Epithelial cell of prostate (primary cell): ENCODE measurements at places on chromosomes 2 and 18.

- no peak for DNase-seq
Observed at GRCh38 chr2:219210196-219210885, 3.8 kb downstream of the ZFAND2B start.

DNA sequence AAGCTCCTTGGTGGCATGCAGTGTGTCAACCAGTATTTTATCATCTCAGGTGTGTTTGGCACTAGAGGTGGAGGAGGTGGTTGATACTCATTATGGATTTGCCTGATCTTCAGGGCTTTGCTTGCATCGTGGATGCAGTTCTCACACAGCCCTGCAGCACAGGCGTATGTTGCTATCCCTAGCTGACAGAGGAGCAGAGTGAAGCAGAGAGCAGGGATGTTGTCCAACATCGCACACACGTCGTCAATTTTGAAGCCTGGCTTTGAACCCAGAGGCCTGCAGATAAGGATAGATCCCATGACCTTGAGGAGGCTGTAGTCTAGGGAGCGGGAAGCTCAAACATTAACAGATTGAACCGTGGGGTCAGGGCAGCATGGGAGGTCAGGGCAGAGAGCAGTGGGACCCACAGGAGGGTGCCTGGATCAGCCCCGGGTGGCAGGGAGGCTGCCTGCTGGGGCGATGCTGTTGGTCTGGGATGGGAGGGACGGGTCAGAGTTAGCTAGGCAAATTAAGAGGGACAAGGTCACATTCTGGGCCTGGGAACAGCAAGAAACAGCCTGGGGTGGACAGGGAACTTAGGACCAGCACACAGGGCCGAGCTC lies 4.2 kb downstream of the RNF144A start:
- no peak for DNase-seq

DNA sequence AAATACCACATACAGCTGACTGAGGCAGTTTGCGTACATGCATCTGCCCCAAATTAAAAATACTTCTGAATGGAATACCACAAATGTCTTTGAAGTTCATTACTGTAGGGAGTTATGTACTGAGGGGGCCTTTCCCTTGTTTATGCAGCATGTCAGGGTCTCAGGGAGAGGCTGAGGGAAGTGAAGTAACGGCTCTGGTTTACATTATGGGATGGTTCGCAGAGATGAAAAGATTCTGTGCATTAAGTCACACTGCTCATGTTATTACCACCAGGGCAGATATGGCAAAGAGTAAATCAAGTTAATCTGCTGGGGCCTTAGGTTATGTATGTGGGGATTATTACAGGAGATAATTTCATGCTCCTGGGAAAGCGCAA lies 385.9 kb upstream of the RND3 start:
- DNase-seq = no peak

DNA sequence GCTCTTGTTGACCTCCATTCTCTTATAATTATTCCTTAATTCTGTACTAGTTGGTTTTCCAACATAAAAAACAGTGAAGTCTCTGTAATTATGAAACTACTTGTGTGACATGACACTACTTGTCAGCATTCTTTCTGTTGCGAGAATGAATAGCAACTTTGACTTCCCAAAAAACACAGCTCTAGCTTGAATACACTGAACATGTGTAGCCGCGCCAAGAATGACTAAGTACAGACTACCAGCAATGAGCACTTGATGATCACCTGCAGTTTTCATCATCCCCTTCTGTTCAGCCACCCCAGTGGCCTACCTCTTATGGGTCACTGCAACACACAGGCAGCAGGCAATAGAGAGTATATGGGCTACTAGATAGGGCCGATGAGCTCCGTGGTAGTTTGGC lies 229.3 kb downstream of the TGIF1 start:
- DNase-seq = peak; percentile 79

GRCh38 chr2:64593035-64593655 lies 60.6 kb downstream of the SERTAD2 start:
- DNase-seq = no peak

DNA sequence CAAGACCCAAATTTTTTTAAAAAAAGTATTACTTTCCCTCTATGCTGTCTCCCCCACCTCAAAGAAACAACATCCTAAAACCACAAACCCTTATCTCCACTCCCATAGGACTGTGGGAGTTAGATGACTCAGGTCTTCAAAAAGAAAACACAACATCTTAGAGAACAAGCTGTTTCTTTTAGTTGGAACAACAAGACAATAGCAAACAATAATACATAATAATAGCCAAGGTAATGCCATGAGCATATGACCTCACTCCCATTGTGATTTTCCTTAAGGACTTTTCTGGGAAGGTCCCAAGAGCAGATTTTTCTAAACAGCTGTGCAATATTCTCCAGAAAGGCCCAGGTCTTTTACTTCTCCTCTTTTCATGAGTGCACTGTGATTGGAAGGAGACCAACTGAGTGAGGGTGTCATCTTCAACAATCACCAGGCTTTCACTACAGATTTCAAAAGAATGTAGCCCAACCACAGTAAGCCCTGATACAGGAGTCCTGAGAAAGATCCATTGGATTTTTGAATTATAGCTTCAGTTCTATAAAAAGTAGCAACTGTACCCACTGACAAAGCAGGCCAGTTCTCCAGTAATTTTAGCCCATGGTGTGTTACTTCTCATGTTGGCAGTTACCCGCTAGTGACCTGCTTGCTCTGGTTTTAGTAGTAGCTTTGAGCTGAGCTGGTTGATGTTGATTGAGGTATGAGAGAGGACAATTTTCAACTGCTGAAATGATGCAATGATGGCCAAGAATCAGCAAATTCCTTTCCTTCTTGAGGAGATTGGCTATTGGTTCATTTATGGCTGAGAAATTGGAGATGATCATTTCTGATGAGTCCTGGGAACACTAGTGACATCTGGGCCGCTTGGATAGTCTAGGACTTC lies 144.5 kb upstream of the TCF4 start:
- DNase-seq = no peak

- DNase-seq = no peak
Observed at GRCh38 chr18:41326311-41326710, 628.7 kb upstream of the PIK3C3 start.

- DNase-seq = no peak
Observed at GRCh38 chr2:76193089-76193488, 482.4 kb upstream of the GCFC2 start.

DNA sequence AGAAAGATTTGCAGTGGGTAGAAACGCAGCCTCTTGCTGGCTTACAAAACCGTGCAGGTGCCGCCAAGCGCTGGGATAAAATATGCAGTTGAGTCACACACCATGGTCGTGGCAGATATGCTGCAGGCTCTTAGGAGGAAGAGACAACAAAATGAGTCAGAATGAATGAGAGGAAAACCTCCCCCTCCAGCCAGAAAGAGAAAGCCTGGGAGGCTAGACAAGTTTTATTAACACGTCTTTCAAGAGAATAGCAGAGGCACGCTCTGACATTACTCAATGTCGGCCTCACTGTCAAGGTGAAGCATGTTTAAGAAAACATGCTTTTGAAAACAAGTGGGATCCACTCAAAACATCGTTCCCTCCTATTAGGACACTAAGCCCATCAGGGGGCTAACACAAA lies 37.1 kb upstream of the ZCCHC2 start:
- peak; percentile 95 for DNase-seq

DNA sequence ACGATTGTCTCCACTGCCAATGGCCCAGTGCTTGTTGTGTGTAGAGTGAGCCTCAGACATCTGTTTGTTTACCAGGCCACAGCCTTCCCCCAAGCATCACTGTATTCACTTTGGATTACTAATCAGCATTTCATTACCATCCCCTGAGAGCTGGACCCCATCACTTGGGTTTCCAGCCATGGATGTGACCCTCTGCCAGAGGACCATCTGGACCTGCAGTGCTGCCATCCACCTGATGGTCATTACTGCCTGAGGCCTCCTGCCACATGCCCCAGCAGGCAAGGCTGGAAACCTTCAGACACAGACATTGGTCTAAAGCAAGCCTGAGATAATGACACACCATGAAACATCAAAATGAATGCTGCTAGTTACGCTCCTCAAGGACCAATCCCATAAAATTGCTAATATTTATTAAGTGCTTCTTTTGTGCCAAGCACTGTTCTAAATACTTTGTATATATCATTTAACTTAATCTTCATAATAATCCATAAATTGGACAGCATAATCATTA lies 2096.3 kb upstream of the CELF4 start:
- no peak for DNase-seq

GRCh38 chr2:69345434-69345833 lies 41.6 kb downstream of the GFPT1 start:
- DNase-seq = no peak

GRCh38 chr2:144443837-144444817 lies 75.8 kb downstream of the ZEB2 start:
- no peak for DNase-seq

- no peak for DNase-seq
Observed at GRCh38 chr2:2762913-2763312, 431.8 kb upstream of the MYT1L start.

DNA sequence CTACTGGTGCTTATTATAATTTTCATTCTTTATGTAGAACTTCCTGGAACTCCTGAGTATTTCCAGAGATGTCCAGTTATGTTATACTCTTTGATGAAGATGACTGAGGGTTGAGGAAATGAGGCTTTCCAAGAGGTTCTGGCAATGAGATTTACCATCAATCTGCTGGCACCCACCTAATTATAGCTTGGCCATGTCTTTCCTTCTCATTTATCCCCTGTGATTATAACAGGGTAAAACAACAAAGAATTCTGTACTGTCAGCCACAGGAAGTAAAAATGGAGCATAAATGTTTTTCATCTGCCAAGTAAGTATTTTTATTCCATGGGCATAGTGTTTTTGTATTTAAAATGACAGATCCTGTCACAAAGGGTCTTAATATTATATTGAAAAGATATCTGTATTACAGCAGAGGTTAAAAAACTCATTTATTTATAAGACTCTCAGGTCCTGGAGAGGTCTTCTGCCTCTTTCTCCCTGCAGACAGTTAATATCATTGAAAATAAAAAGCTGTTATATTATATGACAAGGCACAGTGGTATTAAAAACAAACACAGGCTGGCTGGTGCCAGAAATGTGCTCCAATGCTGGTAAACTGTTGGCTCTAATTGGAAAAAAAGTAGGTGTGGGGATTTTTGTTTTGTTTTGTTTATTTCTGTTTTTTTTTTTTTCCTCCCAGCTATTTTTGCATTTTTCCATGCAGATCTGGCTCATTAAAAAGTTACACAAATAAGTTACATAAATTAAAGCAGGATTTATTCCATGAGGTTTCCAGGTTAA lies 1764.1 kb upstream of the CELF4 start:
- DNase-seq = no peak

DNA sequence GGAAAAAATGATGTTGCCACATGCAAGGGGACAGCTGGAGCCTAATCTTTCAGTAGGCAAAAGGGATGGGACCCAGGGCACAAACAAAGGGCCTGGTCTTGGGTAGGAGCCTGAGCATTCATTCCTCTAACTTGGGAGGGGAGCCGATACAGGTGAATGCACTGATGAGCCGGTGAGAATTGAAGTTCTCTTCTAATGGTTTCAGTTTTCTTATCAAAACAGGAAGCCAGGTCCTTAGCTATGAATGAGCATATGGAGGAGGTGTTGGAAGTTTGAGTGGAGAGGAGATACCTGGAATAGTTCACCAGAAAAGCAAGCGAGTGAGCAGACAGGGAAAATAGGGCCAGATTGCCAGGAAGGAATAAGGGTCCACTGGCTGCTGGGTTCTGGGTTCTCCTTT lies 10.1 kb downstream of the DPP4 start:
- no peak for DNase-seq

DNA sequence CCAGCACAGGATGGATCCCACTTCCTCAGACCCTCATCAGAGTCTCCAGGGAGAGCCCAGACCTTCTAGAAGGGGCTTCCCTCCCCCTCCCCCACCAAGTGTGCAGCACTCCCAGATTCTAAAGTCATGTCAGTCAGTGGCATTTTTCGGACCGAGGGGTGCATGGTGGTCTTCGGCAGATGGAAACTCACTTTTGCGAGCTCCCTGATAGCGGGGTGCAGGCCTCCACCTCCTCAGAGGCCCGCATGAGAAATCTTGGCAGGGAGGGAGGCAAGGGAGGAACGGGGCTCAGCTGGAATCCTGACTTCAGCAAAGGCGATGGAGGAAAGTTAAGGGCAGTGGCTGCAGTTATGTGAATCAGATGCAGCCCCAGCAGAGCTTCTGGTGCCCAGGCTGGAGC lies 58.2 kb downstream of the LONRF2 start:
- no peak for DNase-seq

DNA sequence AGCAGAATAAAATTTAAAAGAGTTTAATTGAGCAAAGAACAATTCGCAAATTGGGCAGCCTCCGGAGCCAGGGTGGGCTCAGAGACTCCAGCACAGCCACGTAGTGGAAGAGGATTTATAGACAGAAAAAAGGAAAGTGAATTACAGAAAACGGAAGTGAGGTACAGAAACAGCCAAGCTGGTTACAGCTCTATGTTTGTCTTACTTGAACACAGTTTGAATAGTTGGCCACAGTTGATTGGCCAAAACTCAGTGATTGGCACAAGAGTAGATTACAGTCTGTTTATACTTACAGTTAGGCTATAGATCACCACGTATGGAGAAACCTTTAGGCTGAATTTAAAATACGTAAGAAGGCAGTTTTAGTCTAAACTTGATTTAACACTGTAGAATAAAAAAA lies 78.8 kb upstream of the NEDD4L start:
- no peak for DNase-seq

DNA sequence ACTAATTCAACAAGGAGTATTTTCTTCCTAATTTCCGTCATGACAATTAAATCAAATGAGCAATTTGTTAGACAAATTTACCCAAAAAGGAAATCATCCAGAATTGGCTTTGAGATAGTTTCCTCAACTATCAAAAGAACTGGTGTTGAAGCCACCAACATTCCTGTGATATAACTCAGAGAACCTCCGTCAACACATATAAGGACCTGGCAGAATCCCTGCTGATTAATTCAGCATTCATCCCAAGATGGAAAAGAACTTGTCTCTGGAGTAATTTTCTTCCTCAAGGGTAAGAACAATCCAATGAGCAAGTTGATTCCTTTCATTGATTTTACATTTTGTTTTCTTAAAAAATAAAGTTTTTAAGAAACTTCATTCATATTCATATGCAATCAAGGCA lies 62.0 kb downstream of the MBD2 start:
- no peak for DNase-seq

- no peak for DNase-seq
Observed at GRCh38 chr2:235270956-235271355, 222.9 kb upstream of the AGAP1 start.

DNA sequence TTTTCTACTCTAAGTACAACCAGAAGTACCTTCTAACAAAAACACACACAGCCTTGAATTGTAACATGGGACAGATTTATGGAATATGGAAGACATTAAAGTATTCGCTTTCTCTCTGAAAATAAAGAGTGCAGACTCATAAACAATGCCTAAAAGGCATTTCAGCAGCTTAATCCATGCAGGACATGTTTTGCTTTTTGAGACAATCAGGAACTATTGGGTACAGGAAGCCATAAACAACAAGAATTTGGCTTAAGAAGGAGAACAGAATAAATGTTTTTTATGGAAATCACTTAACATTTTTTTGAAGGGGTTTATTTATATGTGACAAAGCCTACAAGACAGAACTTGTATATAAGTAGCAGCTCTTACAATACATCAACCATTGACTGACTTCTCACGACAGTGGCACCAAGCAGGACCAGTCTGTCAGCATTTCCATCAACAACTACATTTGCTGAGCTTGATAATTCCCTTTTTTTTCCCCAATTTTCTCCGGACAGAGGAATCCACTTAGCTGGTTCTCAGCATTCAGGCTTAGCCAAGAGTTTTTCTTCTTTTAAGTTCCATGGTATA lies 140.1 kb downstream of the EXOC6B start:
- DNase-seq = no peak

- no peak for DNase-seq
Observed at GRCh38 chr18:37456395-37456794, 109.2 kb downstream of the CELF4 start.
